ENCODE measurements at places on chromosomes 7 and 10.

DNA sequence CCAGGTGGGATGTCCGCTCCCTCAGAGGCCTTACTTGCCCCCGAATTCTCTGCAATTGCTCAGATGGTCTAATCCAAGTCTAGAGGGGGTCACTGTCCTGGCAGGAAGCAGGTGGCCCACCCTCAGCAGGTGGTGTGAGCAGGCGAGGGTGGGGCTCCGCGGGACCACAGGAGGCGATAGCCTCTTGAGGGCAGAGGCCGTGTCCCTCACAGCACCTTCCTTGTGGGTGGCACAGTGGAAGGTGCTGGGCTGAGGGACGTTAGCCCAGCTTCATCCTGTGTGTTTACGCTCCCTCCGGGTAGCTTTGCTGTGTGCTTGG, 38.3 kb upstream of the INPP5A start:
- no peak for DNase-seq

- DNase-seq = no peak
Observed at GRCh38 chr7:21902240-21902639, 43.5 kb downstream of the CDCA7L start.

DNA sequence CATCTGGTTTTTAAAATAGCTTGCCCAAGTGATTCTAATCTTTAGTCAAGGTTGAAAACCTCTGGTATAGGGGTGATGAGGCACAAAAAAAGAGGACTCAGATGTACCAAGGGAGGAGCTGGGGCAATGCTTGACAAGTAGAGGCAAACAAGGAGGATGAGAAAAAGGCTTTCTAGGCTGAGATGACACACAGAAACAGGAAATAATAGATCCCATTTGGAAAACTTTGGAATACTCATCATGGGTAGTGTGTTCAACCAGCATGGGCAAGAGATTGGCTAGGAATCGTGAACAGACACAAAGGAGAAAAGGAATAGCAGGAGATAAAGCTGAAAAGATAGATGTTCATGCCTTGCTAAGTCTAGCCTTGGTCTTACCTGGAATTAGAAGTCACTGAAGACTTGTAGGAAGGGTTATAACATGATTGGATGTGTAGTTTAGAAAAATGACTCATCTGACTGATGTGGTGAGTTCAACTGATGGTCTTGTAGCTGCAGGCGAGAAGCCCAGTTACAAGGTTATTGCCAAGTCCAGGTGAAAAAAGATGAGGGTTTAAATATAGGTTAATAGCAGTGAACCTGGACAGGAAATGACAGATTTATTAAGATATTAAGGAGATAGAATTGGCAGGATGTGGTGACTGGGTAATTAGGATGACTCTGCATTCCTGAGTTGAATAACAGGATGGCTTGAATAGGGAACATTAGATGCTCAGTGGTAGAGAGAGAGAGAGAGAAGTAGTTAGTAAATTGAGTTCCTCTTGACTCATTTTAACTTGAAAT, 214.0 kb upstream of the LRGUK start:
- DNase-seq = no peak

GRCh38 chr7:904847-905246, 28.5 kb downstream of the GET4 start:
- DNase-seq = no peak

- DNase-seq = no peak
Observed at GRCh38 chr7:50246551-50246950, 58.0 kb upstream of the IKZF1 start.

GRCh38 chr7:7628476-7628875, 12.1 kb upstream of the UMAD1 start:
- no peak for DNase-seq

DNA sequence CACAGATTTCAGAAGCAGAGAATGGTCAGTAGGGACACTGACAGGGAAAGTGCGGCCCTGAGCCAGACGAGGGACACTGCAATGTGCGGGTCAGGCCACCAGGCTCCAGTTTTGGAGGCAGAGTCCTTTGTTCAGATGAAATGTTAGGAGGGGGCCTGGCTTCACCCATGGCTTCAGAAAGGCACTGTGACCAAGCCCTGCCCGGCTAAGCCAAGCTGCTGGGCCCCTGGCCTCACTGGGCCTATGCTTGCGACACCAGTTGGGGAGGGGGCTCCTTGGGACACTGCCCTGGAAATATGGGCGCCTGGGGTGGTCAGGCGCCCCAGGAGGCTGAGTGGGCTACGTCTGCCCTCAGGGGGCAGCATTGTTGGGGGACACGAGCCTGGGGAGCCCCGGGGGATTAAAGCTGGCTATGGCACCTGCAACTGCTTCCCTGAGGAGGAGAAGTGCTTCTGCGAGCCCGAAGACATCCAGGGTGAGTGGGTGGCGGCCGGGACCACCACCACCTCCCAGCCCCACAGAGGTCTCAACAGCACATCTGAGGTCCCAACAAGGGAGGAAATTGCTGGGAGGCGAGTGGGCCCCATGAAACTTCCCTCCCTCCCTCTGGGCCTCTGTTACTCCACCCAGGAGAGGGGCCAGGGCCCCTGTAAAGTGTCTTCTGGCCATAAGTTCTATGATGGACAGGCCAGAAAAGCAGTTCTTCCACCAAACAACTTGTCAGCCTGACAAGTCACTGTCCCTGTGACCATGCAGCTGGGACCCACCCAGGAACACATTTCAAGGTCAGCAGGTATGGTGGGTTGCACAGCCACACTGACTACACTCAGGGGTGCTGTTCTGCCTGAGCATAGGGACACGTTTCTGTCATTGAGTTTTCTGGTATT, 24.8 kb upstream of the CSGALNACT2 start:
- DNase-seq = no peak

GRCh38 chr7:110938165-110938564, 152.8 kb upstream of the LRRN3 start:
- no peak for DNase-seq

DNA sequence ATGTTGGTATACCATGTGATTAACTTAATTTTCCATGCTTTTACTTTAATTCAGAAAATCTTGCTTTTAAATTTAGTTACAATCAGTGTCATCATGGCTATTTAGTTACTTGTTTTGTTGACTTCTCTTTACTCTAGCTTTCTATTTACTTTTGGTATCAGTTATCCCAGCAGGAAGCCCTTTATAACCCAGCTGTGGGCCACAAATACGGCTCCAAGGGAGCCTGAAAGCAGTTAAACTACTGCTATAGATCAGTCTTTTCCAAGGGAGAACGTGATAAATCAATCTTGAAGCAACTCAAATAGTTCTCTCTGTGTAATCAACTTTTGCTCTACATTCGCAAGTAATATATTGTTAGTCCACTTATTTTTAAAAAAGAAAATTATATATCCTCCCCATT, 287.4 kb downstream of the CACNA2D1 start:
- DNase-seq = no peak

DNA sequence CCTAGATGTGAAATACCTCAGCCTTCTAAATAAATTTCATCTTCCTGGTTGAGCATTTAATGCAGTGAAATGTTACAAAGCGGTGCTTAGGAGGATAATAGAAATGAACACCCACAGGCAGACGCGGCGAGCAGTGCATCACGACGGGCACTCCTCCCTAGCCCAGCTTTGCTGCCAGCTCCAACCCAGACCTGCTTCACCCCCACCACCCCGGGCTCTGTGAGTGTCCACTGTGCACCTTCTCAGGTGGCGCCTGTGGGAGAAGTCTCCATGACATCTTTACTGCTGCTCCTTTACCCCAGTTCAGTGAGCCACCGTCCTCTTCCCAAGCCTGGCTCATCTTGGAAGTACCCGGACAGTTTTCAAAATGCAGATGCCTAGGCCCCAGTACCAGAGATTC, 5.2 kb upstream of the CHST15 start:
- no peak for DNase-seq

DNA sequence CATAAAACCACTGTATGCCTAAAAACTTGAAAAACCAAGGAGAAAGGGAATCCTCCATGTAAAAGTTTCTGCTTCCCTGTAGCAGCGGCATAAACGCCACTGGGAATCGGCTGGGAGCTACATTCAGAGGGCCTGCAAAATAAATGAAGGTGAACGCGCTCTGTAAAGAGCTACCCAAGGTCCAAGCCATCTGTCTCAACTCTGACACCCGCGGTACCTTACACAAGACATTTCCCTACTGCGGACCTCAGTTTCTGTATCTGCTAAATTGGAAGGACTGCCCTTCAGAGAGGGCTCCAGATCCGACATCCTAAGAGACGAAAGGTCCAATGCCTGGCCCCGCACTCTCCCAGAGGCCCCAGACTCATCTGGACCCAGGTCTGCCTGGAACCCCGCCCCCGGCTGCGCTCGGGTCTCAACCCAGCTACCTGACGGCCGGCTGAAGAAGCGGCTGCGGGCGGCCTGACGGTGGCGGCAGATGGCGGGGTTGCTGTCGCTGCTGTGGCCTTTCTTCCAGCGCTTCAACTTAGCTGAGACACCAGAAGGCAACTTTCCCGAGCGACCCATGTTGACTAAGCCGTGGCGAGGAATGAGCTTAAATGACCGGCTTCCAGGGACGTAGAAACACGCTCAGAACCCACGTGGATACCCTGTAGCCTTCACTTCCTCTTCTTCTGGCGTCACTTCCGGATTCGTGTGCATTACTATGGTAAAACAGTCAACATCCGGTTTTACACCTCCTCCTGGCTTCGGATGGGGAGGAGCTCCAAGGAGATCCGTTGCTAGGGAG, at the start of gene RRP12:
RRP12 (minus strand) TSS at position 676 of the 790 bp plus-strand sequence; CDS start at position 567, 109 bp downstream.
- peak; percentile 87 for DNase-seq

- DNase-seq = no peak
Observed at GRCh38 chr10:49817845-49818244, 55.7 kb upstream of the OGDHL start.

DNA sequence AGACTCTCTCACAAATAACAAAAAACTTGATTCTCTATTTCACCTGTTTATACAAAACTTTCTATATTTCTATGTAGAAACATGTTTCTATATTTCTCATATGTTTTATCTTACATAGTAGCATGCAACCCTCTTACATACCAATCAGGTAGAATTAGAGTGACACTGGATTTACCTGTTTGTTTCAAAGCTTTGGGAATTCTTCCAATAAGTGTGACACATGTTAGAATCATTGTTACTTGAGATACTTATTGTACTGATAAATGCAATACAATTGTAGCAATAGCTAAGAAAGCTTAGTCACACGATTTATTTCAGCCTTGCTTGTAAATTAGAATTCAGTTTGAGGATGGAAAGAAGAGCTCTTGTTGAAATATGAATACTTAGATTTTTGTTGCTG, 4.9 kb downstream of the HYAL4 start:
- DNase-seq = no peak

DNA sequence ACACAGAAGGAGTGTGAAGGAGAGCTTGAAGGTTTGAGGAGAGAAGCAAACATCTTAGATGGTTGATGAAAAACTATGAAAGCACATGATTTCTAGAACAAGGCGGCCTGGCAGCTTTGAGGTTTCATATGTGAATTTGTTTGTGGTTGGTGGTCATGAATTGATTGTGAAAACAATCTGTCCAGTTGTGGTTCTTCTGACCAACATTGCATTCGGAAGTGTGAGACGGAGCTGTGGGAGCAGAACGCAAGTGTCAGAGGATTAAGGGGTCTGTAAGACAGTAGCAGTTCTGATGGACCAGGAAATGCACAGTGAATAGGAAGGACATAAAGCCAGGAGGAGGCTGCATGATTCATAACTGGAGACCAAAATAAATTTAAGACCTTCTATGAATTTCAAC, 594.6 kb downstream of the NXPH1 start:
- no peak for DNase-seq

DNA sequence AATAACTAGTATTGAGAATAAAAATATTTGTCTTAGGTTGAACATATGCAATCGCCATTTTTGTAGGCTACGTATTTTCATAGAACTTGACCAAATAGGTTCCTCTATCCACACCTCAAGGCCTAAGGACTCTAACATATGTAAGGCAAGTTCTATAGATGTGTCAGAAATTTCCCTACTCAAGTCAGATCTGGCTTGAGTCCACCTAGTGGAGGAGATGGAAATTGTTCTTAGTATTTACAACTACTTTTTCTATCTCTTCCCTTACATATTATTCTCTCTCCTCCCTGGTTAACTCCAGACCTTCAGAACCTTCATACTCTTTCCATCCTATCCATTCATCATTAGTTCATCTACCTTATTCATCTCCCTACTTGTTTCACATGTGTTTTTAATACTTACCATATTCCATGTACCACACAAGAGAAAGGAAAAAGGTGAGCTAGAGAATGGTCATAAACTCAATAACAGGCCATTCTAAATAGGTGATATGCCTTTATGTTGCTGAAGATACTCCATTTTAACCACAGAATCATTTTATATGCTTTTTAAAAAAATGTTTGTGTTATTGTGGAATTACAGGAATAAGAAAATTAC, 174.5 kb upstream of the HDAC9 start:
- no peak for DNase-seq

GRCh38 chr7:47634273-47634672, 52.4 kb upstream of the TNS3 start:
- DNase-seq = no peak

DNA sequence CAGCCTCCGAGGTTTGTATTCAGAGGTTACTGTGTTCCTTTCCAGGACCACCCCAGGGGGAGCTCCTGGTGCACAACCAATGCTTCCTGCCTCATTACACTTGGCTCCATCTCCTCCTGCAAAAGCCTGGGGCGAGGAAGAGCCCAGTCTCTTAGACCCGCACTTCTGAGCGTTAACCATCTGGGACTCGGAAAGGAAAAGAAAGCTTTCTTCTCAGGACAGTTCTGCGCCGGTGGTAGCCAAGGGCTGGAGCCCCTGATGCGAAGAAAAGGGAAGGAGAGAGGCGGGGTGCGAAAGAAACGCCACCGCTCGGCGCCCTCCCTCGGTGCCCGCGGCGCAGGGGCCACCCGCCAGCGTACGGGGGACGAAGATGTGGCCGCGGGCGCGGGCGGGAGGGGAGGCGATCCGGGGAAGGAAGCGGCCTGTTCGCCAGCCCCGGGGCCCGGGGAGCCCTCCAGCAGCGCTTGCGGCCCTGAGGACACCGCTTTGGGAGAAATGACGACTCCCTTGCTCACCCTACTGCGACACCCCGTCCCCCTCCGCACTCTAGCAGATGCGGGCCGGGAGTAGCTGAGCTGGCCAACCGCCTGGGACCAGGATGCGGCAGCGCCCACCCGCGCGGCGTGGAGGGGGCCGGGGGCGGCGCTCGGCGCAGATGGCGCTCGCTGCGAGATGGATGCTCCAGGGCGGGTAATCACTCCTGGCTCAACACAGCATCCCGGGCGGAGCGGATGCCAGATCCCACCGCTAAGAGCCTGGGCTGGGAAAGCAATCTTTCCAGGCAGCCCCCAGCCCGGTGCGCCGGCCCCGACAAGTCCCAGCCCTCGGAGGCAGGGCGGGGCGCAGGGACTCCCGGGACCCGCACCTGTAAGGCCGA, 1.3 kb downstream of the NRCAM start:
- peak; percentile 2 for DNase-seq

- no peak for DNase-seq
Observed at GRCh38 chr7:82605247-82605864, 161.8 kb upstream of the CACNA2D1 start.
